Activated CD4-positive, alpha-beta T cell treated with anti-CD3 and anti-CD28 coated beads, Interleukin-2, amount 50 U/mL, for 24 hours (primary cell): ENCODE measurements at places on chromosomes 7 and 10.

DNA sequence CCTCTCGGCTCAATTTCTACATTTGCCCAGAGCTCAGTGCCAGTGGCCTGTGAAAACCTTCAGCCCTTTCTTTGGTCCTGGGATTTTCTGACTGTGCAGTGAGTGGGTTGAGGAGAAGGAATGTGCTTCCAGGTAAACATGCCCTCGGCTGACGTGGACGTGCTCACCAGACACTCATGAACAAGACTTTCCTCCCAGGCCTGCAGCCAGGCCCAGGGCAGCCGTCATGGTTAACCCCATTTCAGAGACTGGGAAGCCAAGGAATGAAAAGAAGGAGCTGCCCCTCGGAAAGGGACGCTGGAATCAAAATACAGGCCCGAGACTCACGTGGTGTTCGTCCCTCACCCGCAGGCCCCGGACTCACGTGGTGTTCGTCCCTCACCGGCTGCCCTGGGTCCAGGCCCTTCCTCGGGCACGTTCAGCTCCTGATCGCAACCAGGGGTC, 8.8 kb upstream of the CALML5 start:
- DNase-seq, result no peak

GRCh38 chr10:80664071-80664680, 126.5 kb downstream of the SH2D4B start:
- DNase-seq, result peak; percentile 21

- no peak for DNase-seq
Observed at GRCh38 chr7:105325216-105325904, 63.4 kb downstream of the SRPK2 start.

DNA sequence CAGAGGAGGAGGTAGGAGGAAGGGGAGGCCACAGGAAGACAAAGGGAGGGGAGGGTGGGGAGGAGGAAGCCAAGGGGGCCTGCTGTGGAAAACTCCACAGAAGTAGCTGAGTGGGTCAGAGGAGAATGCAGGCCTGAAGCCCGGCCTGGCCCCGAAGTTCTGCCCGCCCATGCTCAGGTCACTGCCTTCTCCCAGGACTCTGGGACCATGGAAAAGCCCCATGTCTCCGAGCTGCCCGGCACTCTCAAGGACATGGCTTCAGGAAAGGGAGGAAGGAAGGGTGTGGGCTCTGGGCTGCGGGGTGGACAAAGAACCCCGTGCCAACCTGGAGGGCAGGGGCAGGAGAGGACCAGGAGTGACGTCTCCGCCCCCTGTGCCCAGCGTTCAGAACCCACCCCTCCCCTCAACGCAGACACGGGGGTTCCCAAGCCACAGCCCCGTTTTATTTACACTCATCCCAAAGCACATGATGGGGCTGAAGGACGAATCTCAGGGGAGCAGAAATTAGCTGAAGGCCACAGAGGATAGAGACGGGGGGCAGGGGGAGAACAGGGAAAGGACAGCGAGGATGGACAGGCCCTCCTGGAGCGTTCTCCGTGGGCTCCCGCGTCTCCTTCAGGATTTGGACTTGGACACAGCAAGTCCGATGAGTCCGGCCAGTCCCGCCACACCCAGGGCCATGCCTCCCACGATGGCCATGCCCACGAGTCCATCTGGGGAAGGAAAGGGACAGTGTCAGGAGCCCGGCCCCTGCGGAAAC, 1.8 kb upstream of the CLDN15 start:
- DNase-seq, result no peak
